Urinary bladder (tissue), 4 donors: ENCODE measurements at places on chromosomes 7 and 10. TPM values are rescaled to one million over a fixed set of nuclear protein-coding genes. Genes with fewer than 3 reads are reported as not detected.

GRCh38 chr7:25249772-25250171 lies 21.5 kb upstream of the NPVF start:
- DNase-seq: no peak

Gene RASA4B
- 6.1 TPM for total RNA-seq

- no peak for DNase-seq
Measured at GRCh38 chr7:120718361-120718760, 139.6 kb downstream of the TSPAN12 start.

- DNase-seq: no peak
Measured at GRCh38 chr7:156223935-156224832, 411.9 kb upstream of the SHH start.

- DNase-seq: no peak
Measured at GRCh38 chr7:24403557-24403956, 119.6 kb downstream of the NPY start.

- no peak for DNase-seq
Measured at GRCh38 chr10:114427124-114427852, 23.0 kb upstream of the AFAP1L2 start.

DNA sequence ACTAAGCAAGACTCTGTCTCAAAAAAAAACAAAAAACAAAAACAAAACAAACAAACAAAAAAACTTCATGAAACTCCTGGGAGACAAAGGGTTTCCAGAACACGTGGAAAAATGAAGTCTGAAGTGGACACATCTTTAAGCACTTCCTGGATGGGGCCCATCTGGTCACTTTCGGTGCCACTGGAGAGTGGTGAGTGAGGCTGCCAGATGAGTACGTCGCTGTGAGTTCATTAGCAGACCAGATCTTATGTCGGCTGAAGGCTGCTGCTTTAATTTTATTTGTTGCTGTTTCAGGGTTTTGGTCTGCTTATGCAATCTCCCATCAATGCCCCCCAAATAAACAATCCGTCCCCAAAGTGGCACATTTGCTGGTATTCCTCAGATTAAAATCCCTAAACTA lies 64.4 kb downstream of the NPTX2 start:
- DNase-seq: no peak

GRCh38 chr7:68470836-68471435 lies 1127.3 kb upstream of the AUTS2 start:
- no peak for DNase-seq

DNA sequence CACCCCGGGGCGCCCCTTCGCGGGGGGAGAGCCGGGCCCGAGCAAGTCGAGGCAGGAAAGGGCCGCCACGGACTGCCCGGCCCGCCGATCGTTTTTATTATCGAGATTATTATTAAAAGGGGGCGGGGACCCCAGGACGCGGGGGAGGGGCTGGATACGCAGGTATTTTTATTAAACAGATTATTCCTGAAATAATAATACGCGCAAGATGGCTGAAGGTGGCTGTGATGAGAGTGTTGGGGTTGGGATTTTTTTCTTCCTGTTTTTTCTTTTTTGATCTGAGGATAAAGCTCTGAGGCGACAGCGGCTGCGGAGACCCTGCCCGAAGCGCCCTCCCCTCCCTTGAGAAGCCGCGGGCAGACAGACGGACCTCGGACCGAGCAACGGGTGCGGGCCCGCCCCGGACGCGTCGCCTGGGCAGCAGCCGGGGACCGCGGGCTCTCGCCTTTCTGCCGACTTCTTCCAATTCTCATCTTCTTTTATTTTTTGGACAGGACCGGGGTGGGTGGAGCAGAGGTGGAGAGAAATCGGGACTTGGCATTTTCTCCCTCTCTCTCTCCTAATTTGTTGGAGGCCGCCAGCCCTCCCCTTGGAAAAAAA lies 1.4 kb upstream of the TRIM8 start:
- no peak for DNase-seq

DNA sequence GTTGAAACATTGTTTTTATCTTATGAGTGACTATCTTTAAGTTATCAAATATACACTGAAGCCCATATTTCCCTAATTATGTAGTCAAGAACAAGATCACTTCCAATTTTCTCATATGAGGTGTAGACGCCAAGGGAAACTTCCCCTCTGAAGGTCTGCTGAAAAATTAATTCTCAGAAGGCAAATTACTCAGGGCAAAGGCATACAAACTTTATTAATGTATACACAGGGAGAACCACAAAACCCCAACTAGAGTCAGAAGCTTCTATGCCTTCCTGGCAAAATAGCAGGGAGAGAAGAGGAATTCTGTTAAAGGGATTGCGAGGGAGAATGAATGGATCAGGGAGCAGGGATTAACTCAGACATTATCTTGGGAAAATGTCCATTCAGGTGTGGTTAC lies 83.4 kb downstream of the DOCK4 start:
- no peak for DNase-seq

- no peak for DNase-seq
Measured at GRCh38 chr10:49322371-49323170, 23.6 kb downstream of the C10orf71 start.

DNA sequence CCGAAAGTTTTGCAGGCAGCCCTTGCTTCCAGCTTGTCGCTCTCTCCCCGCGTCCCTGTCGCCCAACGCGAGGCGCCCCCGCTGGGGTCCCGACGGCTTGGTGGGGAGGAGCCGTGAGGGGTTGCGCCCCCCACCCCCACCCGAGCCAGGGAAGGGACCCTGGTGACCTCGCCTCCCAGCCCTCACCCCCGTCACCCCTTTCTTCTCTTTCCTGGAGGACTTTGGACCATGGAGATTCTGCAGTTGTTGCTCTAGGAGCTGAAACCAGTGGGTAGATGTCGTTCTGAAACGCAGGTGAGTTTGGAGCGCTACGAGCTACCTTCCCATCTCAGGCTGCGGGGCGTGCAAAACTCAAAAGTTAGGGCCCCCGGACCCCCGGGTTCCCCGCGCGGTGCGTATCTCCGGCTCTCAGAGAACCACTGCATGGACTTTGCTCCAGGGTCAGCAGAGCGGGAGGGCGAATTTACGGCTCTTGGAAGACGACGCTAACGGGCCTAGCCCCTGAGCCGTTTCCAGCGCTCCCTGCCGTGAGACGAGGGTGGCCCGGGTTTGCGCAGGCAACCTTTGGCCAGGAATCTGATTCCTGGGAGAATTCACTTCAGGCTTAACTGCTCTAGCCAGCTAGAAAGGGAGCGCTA lies 684 bp upstream of the ATXN7L1 start:
- DNase-seq: no peak

DNA sequence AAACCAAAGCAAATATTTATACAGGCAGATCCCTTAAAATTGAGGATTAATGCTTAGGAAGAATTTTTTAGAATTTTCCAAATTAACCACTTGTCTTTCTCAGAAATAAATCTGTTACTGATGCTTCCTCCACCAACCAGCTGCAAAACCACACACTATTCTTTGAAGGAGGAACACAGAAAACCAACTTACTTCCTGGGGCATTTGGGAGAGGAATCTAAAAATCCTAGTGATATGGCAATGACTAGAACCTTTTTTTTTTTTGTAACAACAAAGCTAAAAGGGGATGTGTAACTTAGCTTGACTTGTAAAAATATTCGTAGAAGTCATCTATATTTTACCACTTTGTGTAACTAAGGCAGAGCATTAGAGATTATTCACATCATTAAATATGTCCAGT lies 5.1 kb upstream of the TM9SF3 start:
- no peak for DNase-seq

DNA sequence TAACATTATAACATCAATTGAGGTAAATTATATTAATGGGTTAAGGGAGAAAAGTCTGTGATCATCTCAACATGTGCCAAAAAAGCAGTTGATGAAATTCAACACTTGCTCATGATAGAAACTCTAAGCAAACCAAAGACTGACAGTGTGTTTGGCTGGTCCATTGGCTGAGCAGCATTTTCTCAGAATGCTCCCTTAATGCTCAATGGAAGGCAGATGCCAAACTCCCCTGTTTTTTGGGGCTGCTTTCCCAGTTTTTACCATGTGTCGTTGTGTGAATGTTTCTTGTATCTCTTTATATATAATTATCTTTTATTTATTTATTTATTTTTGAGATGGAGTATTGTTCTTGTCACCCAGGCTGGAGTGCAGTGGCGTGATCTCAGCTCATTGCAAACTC lies 114.7 kb downstream of the SEC23IP start:
- no peak for DNase-seq

DNA sequence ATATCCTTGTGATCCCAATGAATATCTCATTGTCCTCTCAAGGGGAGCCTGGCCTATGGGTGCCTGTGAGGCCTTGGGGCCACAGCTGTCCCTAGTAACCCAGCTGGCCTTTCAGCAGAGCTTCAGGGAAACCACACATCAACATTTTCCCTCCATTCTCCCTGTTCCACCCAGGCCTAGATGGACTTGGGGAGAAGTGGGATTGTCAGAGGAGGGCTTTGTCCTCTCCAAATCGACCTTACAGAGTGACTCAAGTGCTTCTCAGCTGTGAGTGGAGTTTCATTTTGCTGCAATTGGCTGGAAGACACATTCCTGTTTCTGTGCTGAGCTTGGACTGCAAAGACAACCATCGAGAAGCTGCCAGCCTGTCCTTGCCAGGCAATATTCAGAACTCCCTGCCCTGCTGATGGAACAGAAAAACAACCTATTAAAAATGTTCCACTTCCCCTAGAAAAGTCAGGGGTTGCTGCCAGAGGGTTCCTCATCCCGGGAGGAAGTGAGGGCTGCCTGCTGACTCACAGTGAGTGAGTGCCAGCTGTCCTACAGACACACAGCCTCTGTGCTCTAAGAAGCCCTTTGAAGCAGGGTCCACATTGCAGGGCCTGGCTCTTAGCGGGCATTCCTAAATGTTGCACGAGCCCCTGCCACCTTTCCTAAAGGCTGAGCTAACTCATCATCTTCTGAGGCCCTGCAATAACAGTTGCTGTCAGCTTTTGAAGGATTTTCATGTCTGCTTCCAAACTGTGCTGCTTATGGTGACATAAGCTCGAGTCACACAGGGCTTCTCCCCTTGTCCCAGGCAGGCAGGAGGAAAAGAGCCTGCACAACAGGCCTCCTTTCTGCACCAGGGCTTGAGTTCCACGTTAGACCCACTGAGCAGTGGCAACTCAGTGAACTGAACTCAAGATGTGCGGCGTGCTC lies 20.5 kb downstream of the STRA8 start:
- DNase-seq: no peak

Gene PLA2G12B
- not detected for total RNA-seq

GRCh38 chr7:88299126-88299525 lies 7.6 kb downstream of the STEAP4 start:
- DNase-seq: no peak

DNA sequence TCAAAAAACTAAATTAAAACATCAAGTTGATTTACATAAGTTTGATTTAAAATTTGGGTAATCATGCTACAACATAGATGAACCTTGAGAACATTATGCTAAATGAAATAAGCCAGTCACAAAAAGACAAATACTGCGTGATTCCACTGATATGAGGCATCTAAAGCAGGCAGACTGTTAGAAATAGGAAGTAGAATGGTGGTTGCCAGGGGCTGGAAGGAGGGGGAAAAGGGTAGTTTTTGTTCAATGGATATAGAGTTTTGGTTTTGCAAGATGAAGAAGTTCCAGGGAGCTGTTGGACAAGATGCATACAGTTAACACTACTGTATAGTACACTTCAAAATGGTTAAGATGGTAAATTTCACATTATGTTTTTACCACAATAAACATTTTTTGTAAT lies 45.0 kb upstream of the IFRD1 start:
- no peak for DNase-seq

DNA sequence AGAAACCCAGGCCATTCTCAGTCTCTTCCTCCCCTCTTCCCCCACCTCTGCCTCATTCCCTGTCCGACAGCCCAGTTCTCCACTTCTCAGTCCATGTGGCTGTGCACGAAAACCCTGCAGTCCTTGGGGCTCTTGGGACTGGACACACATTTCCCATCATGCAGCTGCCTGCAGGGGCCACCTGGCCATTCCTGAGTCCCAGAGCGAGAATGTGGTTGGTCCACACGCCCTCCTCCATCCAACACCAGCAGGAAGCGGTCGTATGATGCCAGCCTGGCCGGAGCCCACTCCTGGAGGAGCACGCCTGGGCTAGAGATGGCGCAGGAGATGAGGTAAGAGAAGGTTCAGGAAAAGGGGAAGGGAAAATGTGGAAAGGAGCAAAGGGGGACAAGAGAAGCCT lies 222.5 kb downstream of the USP6NL start:
- no peak for DNase-seq

DNA sequence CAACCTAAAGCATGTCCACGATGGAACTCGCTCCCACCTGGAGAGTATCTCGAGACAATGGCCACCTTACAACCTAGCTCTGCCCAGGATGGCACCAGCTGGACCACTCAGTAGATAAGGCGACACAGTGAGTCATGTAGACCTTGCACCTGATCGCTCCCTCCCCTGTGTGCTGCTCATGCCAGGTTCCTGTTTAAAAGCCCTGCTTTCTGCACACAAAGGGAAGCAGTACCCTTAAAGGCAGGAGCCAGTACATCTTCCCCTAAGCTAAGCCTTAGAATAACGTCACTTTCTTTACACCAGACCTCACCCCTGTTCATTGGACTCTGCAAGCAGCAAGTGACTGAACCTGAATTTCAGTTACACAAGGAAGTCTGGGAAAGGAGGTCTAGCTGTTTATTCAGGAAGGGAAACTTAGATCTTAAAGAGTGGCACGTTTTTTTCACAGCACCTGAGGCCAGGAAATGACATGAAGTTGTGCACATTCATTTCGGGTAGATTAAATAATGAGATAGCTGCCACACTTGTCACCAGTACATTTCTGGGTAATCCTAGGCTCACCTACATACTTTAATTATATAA lies 117.9 kb downstream of the MTPAP start:
- no peak for DNase-seq

GRCh38 chr10:101762736-101763135 lies 13.2 kb downstream of the FGF8 start:
- no peak for DNase-seq

Gene PPA1
- 116 TPM for total RNA-seq

Gene MYH16
- not detected for total RNA-seq

DNA sequence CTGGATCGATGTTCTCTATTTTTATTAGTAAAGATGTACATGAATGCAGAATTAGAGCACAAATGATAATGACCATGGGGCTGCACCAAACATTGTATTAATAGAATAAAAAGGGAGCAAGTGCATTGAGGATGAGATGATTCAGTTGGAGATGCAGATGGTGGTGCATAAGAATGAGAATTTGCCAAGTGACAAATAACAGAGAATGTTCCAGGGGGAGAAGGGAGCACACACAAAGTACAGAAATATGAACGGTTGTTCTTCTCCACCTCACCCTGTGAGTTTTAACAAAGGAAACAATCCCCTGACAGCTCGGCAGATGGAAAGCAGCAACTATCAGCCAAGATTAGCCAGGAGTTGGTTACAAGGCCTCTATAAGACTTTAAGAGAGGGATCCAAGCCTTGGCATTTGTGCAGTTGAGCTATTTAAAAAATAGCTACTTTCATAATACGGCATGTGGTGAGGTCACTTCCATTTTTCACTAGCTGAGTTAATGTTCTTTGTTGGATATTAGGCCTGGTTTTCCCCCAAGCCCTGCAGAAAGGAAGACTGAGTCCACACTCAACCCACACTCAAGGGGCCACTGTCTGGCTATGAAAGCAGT lies 462.5 kb downstream of the TNS3 start:
- DNase-seq: no peak

DNA sequence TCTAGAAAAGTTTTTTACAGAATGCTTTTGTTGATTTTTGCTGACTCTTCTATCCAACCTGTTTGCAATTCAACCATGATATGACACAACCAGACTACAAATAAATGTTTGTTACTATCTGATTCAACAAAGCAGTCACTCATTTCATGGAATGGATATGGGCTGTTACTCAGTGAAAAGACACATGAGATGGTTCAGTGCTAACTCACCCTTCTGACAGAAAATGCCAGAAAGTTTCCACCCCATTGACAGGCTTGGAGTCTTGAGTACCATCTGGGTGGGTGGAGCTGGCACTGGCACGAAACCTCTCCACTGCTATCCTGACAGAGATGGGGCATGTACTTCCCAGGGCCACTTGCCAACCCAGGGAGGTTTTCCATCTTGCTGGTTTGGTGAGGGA lies 39.5 kb downstream of the RBM28 start:
- DNase-seq: no peak

Gene ARHGEF35
- total RNA-seq: 6.5 TPM
